ENCODE measurements at places on chromosomes 1 and 21.
A peak's percentile ranks its signal among the peaks of the same experiment; 100 is the strongest.

- no peak for DNase-seq
These were observed 45.7 kb downstream of the MACO1 start for GRCh38 chr1:25476186-25477097.

- DNase-seq: no peak
These were observed 61.1 kb upstream of the TINAGL1 start for GRCh38 chr1:31515056-31515775.

DNA sequence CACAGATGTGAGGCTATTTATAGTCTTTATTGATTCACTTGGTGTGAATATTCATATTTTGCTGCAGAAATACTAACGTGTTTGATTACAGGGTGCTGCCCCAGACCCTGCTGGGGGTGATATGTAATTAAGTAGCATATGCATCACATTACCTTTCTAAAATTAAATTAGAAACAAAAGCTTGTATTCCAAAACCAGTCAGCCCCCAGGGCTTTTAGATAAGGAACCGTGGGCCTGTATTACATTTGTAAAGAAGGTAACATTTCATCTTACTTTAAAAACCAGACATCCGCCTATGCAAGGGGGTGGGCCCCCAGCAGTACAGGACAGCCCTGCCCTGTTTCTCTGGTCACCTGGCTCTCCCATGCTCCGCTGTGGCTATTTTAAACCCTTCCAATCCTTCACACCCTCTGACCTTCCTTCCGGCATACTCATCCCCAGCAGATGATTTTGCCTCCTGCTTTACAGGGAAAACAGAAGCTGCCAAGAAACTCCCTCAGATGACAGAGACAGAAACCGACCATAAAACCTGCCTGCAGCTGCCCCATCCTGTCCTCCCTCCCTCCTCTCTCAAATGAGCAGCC lies 22.0 kb upstream of the KCNC4 start:
- no peak for DNase-seq

DNA sequence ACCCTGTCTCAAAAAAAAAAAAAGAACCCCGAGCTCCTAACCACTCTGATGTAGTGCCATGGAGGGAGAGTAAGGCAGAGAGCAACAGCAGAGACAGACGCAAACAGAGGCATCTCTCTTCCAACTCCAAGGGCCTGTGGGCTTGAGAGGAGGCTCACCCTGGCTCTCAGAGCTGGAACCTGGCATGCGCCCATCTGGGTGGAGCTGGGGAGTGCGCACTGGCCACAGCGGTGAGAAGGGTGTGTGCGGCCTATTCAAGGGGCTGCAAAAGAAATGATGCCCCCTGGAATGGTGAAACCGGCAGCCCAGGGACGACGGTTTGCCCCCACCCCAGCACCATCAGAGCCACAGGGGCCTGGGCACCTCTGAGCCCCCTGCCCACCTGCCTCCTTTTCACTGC lies 17.6 kb downstream of the COL8A2 start:
- no peak for DNase-seq

GRCh38 chr1:46484783-46485490 lies 4.7 kb upstream of the DMBX1 start:
- DNase-seq: no peak

GRCh38 chr1:180225403-180225802 lies 4.7 kb upstream of the LHX4 start:
- no peak for DNase-seq

- no peak for DNase-seq
These were observed 360.5 kb downstream of the HLX start for GRCh38 chr1:221239792-221240191.

GRCh38 chr1:77271852-77272580 lies 9.8 kb upstream of the AK5 start:
- no peak for DNase-seq

DNA sequence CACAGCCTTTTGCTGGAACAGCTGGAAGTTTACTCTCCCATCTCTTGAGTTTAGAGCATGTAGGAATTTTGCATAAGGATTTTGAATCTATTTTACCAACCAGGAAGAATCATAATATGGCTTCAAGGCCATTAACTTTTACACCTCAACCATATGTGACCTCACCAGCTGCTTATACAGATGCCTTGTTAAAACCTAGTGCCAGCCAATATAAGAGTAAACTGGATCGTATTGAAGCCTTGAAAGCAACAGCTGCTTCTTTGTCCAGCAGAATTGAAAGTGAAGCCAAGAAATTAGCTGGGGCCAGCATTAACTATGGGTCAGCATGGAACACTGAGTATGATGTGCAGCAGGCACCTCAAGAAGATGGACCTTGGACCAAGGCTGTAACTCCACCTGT lies 65.4 kb downstream of the CEP350 start:
- no peak for DNase-seq

DNA sequence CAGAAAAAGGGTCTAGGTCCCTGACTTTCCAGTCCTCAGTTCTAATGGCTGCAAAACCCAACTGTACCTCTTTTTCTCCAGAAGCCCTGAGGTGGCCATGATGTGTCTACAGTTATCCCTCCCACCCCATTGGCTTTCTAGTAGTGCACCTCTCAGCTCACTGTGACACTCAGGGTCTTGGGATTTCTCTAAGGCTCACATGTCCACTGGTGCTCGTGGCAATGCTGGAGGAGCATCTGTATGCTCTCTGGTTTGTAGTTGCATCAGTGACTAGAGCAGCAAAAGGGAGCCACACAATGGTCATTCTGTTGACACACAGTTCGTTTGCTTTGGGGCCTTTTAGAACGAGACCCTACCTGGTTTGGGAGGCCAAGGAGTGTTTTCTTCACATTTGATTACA lies 81.6 kb upstream of the SYT6 start:
- DNase-seq: no peak

DNA sequence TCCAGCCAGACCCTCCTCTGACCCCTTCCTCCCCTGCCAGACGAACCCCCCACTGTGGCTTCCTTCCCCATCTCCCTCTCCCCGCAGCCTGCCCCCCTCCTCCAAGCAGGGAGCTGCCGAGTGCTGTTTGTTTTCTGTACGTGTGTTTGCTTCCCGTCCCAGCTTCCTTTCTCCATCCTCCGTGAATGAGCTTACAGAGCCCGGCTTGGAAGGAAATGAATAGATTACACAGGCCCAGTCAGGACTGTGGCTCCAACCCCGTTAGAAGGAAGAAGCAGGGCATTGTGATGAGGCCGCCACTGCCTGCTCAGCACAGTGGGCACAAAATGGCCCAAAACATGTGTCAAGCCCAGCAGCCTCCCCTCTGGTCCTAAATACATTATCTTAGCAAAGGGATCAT lies 123.2 kb downstream of the IGSF21 start:
- DNase-seq: no peak

GRCh38 chr1:235775246-235775860 lies 91.4 kb downstream of the LYST start:
- DNase-seq: no peak

DNA sequence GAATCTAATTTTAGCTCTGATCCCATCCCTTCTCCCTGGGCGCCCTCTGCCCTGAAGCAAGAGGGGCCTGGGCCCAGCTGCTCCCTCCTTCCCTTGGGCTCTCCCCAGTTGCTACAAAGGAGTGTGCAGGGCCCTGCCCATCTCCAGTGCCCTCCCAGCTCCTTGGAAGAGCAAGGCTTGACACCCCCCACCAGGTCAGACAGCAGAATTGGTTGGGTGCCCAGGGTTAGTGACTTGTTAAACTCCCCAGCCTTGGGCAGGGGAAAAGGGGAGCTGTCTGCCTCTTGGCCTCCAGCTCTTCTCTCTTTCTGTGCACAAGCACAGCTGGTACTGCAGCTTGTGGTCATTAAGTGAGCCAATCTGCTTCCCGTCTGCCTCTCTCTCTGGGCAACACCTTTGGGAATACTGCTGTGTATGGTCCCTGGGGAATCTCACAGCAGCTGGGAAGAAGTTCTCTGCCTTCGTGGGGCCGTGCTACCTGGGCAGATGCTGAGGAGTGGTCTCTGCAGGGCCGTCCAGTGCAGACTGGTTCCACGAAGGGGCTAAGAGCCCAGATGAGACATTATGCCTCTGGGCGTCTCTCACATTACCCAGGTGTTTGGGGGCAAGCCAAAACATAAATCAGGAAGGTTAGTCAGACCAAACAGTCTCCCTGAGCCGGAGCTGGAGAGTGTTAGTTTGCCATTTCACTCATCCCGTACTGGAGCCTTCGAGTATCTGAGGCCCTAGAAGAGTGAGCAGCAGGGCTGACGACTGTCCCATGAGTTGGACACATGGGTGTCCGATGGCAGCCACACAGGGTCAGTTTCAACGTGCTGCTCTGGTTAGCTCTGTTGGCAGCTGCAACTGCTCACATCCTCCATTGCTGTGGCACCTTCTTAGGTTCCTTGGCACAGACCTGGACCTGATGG lies 37.3 kb downstream of the TMEM53 start:
- DNase-seq: no peak

- DNase-seq: no peak
These were observed 49.5 kb downstream of the CHD1L start for GRCh38 chr1:147292012-147292411.

DNA sequence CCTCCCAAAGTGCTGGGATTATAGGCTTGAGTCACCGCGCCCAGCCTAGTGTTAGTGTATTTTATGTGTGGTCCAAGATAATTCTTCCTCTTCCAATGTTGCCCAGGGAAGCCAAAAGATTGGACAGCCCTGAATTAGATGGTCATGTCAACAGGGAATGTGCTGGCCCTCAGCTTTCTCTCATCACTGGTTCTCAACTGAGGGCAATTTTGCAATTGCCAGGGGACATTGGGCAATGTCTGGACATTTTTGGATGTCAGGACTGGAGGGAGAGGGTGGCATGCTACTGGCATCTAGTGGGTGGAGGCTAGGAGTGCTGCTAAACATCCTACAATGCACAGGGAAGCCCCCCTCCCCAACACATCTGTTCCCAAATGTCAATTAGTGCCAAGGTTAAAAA lies 95.0 kb downstream of the LAMC2 start:
- no peak for DNase-seq

DNA sequence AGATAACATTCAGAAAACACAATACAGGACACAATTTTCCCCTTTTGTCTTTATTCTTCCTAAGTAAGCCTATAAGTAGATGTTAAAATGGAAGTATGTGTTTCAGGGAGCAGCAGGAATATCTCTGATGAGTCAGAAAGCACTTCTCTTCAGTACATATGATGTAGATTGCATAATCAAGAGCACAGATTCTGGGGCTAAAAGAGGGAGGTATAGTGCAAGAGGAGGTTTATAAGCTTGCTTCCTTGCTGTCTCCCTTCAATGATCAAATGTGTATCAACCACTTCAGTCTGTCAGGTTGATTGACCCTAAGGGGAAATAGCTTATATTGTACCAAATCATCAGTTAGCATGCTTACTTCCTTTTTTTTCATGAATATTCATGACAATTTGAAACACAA lies 822.8 kb downstream of the BRINP3 start:
- no peak for DNase-seq

DNA sequence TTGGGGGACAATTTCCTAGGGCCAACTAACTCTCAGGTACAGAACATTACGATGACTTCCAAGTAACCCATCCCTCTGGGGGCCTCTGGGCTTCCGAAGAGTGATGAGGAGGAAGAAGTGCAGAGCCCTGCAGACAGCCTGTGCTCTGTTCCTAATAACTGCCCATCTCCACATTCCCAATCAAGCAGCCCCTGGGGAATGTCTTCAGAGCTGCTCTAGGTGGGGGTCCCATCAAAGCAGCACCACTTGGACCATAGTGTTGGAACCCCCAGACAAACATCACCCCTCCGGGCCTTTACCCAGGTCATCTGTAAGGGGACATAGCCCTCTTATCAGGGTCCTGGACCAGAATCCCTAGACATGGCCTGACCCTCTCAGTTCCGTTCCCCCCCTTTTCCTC lies 357.3 kb downstream of the NPHP4 start:
- DNase-seq: no peak

DNA sequence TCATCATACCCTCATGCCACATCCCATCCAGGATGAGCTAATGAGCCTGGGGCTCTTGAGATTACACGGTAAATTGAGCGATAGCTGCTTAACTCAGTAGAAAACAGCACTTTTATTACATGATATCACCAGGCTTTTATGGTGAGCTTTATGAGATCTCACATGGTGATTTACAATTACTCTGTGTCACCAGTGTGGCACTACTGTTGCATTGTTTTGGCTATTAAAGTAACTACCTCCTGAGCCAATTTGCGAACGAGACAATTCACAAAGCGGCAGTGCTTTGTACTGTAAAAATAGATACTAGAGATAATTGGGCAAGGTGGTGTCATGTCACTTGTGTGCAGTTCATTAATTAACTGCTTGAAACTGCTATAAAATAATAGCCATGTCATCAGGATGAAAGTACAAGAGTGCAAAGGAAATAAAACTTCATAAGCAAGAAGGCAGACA lies 767.7 kb upstream of the ADGRL2 start:
- DNase-seq: no peak

- DNase-seq: no peak
These were observed 43.7 kb downstream of the C8B start for GRCh38 chr1:56922070-56922469.

- DNase-seq: no peak
These were observed 19.4 kb upstream of the PCP4 start for GRCh38 chr21:39847877-39848276.

DNA sequence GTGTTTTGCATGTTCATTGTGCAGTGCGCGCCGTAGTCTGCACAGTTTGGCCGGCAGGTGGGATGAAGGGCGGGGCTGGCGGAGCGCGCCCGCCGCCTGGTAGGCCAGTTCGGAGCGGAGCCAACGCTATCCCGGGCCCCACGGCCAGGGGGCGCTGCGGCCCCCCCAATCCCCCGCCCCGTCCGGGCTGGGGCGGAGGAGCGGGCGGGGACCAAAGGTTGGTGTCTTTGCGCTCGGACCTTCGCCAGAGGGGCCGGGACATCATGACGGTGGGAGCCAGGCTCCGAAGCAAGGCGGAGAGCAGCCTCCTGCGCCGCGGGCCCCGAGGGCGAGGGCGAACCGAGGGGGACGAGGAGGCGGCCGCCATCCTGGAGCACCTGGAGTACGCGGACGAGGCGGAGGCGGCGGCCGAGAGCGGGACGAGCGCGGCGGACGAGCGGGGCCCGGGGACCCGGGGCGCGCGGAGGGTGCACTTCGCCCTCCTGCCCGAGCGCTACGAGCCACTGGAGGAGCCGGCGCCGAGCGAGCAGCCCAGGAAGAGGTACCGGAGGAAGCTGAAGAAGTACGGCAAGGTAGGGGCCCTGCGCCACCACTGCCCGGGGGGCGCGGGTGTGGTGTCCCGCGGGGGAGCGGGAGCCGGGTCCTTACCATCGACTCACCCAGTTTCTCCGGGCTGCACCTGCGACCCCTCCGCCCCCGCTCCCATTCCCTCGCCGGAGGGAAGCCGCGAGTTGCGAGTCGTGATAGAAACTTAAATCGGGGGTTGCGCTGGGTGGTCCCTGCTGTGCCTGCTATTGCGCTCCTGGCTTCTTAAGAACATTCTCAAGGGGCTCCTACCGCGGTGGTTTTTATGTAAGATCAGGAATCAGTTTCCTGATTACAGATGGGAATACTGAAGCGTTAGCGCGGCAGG lies at the start of gene C1orf115:
Gene C1orf115 (plus strand): TSS at position 224 of the 913 bp plus-strand sequence. CDS start 40 bp downstream, at position 264.
- DNase-seq: peak; percentile 28

DNA sequence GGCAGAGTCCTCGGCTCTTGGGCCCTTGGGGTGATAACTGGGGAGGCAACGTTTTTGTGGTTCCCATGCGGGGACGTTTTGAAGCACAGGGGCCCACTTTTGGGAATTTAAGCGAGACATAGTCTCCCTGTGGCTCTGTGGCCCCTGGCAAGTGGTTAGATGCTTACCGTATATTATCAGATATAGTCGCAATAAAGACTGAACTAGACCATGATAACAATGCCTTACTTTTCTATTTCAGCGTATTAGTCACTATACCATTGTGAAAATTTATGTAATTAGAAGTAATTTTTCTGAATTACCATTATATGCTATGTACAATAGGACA lies 538 bp upstream of the RCAN1 start:
- no peak for DNase-seq

Measured in spinal cord (tissue), 10 donors.